ENCODE measurements at places on chromosomes 16 and 17.

GRCh38 chr17:9371019-9371418 lies 204.6 kb downstream of the STX8 start:
- no peak for DNase-seq

DNA sequence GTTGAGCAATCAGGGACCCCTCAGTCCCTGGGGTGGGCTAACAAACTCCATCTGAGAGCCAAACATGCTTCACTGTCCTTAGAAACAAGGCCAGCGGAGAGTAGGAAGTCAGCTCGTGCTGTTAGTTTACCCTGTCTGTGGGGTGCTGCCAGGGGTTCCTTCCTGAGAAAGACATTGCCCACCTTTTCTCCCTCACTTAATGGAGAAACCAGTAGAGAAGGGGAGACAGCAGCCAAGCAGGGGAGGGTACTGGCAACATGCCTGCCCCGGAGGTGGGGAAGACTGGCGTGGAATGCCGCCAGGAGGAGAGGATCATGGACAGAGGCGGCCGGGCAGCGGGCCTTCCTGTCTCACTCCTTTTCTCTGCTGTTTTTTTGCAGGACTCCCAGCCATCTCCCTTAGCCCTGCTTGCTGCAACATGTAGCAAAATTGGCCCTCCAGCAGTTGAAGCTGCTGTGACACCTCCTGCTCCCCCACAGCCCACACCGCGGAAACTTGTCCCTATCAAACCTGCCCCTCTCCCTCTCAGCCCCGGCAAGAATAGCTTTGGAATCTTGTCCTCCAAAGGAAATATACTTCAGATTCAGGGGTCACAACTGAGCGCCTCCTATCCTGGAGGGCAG lies 19.9 kb downstream of the SP2 start:
- no peak for DNase-seq

DNA sequence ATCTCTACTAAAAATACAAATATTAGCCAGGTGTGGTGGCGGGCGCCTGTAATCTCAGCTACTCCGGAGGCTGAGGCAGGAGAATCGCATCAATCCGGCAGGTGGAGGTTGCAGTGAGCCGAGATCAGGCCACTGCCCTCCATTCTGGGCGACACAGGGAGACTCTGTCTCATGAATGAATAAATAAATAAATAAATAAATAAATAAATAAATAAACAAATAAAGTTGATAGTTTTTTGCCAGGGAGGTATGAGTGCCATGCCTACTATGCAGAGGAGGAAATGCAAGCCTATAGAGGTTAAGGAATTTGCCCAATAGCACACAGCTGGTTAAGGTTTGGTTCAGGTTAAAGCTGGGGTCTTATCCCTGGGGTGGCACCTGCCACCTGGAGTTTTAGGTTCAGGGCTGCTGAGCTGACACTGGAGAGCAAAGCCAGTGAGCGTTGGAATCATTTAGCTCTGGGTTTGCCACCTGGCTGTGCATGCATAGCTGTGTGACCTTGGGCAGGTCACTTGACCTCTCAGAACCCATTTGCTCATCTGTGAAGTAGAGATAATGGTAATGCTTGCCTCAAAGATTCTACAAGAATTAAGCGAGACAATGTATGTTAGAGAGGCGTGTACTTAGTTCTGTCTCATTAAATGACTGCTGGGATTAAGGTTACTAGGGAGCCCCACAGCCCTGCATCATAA lies 1.2 kb downstream of the OTOA start:
- no peak for DNase-seq

GRCh38 chr16:24204150-24204665 lies 51.9 kb upstream of the CACNG3 start:
- no peak for DNase-seq

DNA sequence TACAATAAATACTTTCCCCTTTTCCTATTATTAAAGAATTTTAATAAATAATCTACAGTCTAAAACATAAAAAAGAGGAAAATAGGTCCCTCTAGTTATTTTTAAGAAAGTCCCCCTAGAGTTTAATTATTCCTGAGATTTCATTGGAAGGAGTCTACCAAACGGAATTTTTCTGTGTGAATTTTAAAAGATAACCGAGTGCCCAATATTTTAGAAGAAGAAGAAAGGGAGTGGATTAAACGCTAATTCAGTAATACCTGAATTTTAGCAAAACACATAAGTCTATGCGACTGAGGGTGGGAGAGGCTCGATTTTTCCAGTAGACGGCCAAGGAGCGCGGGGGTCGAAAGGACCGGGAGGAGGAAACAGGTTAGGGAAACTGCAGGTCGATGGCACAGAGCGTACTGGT lies 2.2 kb downstream of the HOXB2 start:
- DNase-seq: no peak

GRCh38 chr16:84820305-84820684 lies 510 bp downstream of the CRISPLD2 start:
- no peak for DNase-seq

- DNase-seq: no peak
Observed at GRCh38 chr16:4376893-4377572, 5.4 kb downstream of the VASN start.

GRCh38 chr16:6645768-6646568 lies 686.7 kb upstream of the RBFOX1 start:
- DNase-seq: no peak

GRCh38 chr16:53968896-53969295 lies 264.9 kb downstream of the FTO start:
- no peak for DNase-seq

GRCh38 chr17:55325406-55325805 lies 60.6 kb downstream of the HLF start:
- DNase-seq: no peak

- DNase-seq: no peak
Observed at GRCh38 chr16:8087146-8087545, 503.2 kb downstream of the TMEM114 start.

DNA sequence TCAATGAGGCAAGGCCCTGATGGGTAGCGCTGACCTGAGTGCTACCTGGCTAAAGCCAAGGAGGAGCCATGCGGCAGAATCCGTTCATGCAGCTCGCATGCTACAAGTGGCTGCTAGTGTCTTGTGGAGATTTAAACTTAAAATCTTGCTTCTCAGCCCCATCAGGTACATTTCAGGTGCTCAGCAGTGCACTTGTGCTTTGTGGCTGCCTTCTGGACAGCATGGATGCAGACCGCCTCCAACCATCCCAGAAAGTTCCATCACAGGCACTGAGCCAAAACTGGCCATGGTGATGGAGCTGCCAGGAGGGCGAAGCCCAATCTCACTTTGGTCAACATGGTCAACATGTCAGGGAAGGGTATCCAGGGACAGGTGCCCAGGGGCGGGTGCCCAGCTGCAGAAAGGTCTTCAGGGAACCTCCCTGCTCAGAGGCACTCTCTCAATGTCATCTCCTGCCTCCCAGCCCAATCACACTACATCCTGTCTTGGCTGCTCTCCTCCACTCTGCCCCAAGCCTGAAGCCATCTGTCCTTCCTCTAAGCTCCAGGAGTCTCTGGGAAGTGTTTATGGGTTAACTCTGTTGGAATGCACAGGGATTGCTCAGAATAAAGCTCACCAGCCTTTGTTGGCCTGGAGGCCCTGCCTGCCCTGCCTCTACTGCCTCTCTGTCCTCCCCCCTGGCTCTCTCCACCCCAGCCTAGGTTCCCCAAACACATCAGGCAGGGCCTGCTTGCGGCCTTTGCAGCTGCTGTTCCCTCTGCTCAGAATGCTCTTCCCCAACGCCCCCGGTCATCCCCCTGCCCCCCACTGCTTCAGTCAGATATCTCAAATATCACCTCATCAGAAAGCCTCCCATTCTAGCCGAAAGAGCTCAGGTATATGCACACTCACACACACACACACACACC lies 18.3 kb upstream of the TNFRSF13B start:
- DNase-seq: no peak

DNA sequence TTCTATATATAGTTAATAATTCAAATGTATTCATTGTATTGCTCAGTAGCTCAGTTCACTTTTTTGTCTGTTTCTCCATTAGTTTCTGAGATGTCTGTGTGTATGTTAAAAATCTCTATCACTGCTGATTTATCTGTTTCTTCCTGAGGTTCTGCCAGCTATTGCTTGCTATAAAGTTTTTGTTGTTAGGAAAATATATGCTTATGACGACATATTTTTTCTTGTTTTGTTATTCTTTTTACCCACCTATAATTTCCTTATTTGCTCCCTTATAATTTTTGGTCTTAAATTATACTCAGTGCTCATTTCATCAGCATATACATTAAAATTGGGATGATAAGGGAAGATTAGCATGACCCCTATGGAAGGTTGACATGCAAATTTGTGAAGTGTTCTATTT lies 200.6 kb downstream of the GSG1L start:
- no peak for DNase-seq

DNA sequence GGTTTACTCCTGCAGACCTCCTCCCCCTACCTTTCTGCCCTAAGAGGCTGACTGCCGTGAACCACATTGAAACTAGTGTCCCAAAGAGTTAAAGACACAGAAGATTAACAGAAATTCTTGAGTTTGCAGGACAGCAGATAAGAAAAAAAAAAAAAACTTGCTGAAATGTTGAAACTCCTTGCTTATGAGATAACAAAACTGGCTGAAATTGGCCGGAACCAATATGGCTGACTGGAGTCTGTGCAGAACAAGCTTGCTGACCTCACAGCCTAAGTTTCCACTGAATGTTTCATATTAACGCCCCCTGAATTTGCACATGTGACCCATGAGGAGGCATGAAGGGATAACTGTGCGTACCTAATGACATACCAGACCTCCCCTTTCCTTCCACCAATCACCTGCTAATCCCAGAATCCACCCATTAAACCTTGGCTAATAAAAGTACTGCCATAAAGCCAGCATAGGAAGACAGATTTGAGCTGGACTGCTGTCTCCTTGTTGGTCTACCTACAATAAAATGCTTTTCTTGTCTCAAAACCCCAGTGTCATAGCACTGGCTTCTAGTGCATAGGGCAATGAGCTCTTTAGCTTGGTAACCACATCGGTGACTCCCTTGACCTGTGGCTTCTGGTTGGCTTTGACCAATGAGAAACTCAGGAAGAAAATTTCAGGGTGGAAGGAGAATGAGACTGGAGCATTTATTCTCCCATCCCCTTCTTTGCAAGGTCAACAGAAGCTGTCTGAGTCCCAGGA lies 80.1 kb downstream of the PMP22 start:
- no peak for DNase-seq

- DNase-seq: no peak
Observed at GRCh38 chr17:34465789-34466188, 102.8 kb upstream of the CCL1 start.

DNA sequence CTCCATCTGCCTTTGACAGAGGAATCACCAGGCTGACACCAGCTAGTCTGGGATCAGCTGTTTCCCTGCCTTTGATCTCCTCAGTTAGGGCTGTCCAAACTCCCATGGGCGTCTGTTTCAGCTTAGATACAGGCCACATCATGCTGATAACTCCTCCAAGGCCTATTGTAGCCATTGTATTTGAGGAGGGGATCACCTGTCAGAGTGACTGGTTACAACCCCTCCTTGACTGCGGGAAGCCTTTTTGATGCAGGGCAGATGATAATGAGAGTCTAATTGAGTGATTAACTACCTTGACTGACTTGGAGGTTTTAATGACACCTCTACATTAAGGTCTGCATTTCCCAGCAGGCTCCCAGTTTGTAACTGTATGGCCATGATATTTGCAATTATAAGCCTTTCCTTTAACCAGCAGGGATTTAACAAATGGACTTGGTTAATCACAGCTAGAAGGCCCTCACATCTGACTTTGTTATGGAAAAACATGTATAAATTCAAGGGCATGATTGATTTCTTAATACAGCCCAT lies 863.5 kb downstream of the KCNJ2 start:
- DNase-seq: peak; percentile 55

- DNase-seq: no peak
Observed at GRCh38 chr16:80317599-80318037, 223.2 kb upstream of the DYNLRB2 start.

GRCh38 chr17:9435165-9435564 lies 140.5 kb downstream of the STX8 start:
- no peak for DNase-seq

DNA sequence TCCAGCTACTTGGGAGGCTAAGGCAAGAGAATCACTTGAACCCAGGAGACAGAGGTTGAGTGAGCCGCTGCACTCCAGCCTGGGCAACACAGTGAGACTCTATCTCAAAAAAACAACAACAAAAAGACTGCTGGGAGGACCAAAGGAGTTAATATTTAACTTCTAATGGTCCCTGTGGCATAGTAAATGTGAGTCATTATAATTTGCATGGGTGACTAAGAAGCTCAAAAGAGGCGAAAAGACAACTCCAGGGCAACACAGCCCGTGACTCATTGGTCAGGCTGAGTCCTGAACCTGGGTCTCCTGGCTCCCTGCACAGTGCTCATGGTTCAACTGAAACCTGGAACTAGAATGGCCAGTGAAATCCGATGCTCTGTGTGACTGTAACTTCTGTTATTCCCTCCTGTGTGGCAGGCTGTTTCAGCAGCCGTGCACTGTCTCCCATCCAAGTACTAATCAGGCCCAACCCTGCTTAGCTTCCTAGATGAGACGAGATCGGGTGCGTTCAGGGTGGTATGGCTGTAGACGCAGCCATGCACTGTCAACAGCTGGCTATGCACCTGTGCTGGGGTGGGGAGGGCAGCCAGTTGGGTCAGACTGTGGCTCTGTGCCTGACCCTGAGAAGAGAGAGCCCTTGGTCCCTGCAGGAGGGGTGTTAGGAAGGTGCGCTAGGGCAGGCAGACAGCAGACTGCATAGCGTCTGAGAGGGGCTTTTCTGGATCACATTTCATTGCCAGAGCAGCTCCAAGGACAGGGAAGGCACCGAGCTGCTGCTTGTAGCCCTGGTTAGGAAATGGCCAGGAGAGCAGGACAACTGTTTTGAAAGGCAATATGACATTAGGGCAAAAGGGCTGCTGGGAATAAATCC lies 14.5 kb upstream of the GPRC5C start:
- no peak for DNase-seq

- peak; percentile 65 for DNase-seq
Observed at GRCh38 chr17:67221062-67221998, 23.7 kb downstream of the HELZ start.

DNA sequence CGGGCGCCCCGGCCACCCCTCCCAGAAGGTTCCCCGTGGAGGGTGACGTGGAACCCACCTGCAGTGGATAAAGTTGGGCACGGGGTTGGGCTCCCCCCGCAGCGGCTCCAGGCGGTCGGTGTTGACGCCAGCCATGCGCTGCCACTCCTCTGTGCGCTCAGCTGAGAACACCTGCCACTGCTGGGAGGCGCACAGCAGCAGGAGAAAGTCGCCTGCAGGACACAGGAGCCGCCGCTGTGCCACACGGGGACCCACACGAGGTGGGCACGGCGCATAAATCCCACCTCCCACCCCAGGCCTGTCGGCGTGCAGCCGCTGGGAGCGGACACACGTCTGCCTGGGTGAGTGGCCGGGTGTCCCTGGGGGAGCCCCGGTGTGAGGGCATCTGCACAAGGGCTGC lies 20.7 kb downstream of the CTU2 start:
- no peak for DNase-seq

Measured in BE2C (cell line).